ENCODE measurements at places on chromosomes 2 and 18.

- DNase-seq = no peak
Measured at GRCh38 chr2:85503851-85504777, 34.9 kb upstream of the MAT2A start.

GRCh38 chr2:68918497-68918896 is 34.2 kb downstream of the GKN2 start:
- no peak for DNase-seq

- no peak for DNase-seq
Measured at GRCh38 chr2:127517465-127517864, 8.8 kb downstream of the IWS1 start.

DNA sequence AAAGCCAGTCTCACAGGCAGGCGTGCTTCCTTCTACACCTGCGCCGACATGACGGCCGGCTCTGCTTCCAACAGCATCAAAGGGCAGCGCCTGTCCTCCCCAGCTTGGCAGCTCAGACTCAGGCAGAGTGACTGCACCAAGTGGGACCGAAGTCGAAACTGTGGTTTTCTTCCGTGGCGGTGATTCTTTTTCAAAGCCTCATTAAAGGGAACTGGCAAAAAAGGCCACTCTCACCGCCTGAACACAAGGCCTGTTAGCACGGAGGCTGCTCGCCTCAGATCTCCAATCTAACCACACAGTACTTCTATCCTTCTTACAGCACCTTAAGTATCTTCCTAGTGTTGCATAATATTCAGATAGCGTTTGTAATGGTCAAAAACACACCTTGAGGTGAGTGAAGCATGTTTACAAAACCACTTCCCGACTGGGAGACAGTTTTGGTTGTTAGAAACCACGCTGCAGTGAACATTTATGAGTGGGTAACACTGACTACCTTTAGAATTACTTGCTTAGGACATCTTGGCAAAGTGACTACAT is 236.4 kb downstream of the HDAC4 start:
- peak; percentile 29 for DNase-seq

GRCh38 chr2:9952286-9952737 is 819 bp downstream of the GRHL1 start:
- DNase-seq = no peak

DNA sequence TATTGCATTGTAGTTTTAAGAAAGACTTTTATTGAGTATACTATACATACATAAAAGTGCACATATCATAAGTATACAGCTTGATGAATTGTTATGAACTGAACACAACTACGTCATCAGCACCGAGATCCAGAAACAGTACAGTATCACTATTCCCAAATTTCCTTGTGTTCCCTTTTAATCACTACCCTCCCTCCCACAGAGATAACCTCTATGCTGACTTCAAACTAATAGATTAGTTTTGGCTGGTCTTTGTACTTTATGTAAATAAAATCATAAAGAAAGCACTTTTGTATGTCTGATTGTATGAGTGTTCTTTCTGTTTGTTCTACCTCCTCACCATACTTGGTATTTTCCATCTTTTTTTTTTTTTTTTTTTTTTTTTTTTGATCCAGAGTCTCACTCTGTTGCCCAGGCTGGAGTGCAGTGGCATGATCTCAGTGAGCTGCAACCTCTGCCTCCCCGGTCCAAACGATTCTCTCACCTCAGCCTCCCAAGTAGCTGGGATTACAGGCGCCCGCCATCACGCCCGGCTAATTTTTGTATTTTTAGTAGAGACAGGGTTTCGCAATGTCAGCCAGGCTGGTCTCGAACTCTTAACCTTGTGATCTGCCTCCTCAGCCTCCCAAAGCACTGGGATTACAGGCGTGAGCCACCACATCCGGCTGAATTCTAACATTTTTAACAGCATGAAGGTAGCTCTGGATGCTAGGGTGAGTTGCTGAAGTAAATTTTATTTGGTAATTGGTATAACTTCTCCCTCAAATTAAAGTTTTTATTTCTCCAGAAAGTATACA is 43.3 kb upstream of the RAB1A start:
- DNase-seq = no peak

DNA sequence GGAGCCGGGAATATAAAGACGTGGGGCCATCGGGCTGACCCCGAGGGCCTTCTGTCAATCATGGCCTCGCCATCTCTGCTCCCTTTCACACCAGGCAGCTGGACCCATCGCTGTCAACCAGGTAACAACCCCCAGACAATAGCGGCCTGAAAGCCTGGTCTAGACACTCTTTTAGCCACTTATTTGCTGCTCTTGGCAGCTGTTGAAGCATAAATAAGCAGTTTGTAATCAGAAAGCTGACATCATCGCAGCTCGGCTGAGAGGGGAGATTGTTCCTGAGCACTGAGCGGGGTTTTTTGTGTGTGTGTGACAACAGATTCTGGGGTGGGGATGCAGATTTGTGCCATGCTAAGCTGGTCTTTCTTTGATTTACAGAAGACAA is 423.6 kb upstream of the POU3F3 start:
- DNase-seq = no peak

DNA sequence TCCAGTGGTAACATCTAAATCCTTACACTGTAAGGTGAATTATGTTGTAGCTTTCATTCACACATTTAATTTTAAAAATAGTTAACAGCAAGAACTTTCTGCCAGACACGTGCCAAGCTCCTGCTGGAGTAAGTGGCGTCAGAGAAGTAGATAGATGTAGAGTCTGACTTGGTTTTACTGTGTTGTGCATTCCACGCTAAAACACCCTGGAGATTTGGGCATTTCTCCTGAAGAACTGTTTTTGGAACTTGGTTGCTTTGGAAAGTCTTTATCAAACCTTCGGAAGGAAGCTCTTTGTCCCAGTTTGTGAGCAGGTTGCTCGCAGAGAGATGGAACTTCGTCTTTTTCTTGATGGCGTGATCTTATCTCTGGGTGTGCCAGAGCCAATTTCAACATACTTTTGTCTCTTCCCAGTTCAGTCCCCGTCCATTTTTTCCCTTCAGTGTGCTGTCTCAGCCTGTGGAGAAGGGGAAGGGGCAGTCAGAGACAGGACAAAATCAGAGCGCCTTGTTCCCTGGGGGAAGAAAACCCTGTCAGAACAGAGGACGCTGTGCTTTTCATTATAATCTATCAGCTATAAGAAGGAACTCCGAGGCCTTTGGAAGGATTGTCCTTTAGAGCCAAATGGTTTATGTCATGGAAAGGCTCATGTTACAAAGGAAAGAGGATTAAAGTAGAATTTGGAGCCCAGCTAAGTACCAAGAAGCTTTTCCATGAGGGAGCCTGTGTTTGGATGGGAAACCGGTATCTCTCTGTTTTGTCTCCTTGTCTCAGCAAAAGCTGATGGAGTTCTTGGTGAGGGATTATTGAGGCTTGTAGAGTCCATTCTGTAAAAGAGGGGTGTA is 18.9 kb downstream of the GRHL1 start:
- DNase-seq = no peak

DNA sequence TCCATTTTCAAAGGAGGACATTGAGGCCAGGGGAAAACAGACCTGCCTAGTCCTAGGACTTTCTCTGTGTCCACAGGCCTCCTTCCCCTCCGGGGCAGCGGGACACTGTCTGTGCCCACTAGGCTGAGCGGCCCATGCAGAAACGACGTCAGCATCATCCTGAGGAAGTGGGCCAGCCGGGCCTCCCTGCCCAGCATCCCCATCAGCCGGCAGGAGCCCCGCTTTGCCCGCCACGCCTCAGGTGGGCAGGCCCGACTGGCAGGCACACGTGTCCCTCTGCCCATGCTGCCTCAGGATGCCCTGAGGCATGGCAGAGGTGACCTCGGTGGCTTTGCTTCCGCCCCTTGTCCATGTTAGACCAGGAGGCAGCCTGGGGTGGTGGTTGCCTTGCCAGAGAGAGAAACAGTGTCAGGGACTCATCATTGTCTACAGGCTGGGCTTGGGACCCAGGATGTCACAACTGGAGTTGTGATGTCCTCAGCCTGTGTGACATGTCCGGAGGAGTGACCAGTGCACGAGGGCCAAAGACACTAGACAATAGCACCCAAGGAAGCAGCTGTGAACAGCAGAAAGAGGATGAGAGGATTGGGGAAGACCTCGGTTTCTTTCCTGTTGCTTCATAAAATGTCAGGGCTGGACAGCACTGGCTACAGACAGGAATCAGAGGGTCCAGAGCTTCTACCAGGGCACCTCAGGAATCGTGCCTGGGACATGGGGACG is 36.8 kb downstream of the TOGARAM2 start:
- DNase-seq = no peak

GRCh38 chr2:129775952-129776653 is 203.4 kb upstream of the RAB6C start:
- DNase-seq = no peak

- no peak for DNase-seq
Measured at GRCh38 chr2:179354739-179355537, 90.3 kb upstream of the SESTD1 start.

- no peak for DNase-seq
Measured at GRCh38 chr2:202136526-202136925, 63.5 kb downstream of the KIAA2012 start.

DNA sequence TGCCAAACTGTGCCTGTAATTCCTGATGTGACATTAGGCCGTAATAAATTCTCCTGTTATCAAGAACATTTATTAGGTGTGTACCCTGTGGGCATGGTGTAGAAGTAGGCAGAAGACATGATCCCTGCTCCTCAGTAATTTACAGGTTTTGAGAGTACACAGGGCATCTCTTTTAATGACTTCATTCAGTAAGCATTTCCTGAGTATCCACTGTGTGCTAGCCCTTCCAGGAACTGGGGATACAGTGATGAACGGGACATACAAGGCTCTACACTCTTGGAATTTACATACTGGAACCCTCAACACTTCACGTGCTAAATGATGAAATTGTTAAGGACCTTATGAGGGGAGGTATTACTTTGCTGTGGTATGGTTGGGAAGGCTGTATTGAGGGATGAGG is 30.2 kb downstream of the DIS3L2 start:
- no peak for DNase-seq

GRCh38 chr2:5685225-5685624 is 7.0 kb upstream of the SOX11 start:
- DNase-seq = no peak

DNA sequence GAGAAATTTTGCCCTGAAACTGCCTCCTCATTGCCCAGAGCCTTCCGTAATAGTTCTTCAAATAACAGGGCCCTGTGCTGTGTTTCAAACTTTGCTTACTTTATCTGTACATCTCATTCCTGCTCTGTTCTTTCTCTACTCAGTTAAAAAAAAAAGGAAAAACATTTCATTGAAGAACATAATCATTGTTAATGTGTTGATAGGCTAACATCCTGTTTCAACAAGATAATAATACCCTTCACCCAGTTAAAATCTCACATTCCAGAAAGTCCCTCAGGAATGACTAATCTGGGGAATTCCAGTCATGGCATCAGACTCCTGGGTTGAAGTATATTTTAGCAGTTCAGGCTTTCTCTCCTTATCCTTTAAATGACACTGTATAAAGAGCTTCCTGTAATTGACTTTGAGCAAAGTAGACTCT is 45.6 kb upstream of the ITGAV start:
- no peak for DNase-seq

- DNase-seq = peak; percentile 2
Measured at GRCh38 chr2:36650031-36650829, 46.3 kb upstream of the VIT start.

DNA sequence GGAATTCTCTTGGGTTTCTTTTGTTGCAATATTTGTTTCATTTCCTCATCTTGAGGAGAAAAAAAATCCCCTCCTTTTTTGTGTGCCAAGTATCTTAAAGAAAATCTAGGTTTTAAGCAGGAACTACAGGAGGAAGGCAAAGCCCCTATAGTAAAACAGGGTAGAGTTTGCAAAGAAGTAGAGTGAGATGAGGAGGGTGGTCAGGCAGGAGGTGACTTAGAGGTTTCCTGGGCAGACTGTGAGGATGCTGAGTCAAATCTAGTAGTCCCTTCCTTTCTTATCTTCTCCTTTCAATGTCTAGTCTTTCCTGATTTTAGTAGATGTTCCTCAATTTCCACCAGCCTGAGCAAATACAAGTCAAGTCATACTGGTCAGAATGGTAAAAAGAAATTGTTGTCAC is 222.5 kb downstream of the PMAIP1 start:
- no peak for DNase-seq

- DNase-seq = no peak
Measured at GRCh38 chr2:234330902-234331301, 166.0 kb downstream of the ARL4C start.

DNA sequence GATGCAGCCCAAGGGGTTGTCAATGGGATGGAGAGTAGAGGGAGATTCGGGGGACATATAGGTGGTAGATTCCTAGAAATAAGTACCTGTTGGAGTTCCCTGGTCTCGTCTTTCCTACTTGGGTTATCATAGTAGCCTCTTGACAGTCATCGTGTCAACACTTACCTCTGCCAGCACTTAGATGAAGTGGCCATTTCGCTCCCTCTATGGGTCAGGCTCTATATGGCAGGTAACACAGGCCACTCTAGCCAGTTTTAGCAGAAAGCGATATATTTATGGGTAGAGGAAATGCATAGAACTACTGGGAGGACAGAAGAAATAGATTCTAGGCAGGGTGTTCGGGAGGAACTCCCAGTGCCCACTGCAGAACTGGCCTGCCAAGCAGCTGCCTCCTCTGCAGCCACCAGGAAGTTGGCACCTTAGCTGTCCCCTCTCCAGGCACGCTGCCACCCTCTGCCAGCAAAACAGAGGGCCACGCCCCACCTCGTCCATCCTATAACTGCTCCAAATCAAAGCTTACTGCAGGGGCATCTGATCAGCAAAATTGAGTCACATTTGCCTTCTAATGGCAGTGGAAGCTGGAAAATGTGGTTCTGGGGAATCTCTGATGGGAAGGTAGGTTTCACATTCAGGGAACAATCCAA is 181.3 kb downstream of the INSIG2 start:
- DNase-seq = no peak

DNA sequence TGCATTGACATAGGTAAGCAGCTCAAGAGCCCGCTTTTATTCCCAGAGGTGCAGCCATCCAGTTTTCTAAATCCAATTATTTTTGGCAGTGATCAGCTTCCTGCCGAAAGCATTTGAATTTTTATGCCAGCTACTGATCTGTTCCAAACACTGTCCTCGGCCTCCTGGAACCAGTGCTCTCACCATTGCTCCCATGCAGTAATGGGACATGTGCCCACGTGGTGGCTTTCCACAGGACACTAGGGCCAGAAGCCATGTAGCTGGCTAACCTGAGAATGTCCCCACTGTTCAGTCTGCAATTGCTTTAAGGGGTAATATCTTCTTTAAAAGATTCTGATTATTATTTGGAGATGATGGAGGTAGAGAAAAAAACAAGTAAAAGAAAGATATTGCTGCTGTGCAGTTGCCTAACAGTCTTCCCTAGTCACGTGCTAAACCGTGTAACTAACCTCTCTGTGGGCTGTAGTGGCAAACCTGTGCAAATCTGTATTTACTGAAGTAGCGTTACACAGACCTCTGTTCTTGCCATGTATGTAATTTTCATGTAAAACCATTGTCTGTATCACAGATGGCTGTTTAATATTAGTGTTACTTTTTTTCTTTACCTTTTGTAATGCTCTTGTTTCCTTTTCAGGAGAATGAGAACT is 13.0 kb downstream of the GRHL1 start:
- DNase-seq = no peak

DNA sequence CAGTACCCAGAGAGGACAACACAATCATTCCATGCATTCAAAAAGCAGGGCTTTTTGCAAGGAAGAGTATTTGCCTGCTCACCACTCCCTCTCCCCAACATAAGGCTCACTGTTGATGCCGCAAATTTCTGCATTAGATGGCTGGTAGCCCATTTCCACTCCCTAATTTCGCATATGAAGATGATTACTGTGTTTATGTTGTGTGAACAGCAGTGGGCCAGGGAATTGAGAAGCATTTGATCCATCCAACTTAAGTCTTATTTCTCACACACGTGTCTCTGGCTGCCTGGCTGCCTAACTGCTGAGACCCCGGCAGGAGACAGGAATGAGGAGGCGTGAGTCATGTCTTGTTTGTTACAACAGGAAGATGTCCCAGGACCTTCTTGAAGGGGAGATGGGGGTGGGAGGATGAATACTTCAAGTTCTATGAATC is 294.1 kb downstream of the ALK start:
- no peak for DNase-seq

Data from activated naive CD8-positive, alpha-beta T cell treated with anti-CD3 and anti-CD28 coated beads for 36 hours (primary cell).